ENCODE measurements at places on chromosomes 6 and 20.

DNA sequence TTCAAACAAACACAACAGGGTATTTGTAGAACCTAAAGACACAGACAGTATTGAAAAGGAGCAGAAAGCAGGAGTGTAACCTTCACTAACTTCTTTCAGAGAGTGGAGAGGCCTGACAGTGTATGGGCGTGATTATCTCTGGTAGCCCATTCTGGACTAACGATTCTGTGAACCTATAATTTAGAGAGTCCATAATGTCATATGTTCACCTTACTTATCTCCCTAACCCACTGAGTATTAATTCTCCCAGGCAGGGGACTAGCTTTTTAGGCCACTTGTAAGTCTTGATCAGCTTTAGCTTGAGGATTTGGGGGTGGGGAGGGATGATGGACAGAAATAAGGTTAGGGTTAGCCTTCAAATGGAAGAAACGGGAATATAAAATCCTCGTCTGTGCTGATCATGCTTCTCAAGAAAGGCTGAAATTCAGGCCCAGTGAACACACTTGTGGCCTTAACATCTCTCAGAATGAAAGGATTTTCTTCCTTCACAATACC lies 2.8 kb upstream of the PARD6B start:
- H3K27me3 ChIP-seq = no peaks in the 10 kb centered on the region
- H3K27ac ChIP-seq = peak overlapping the region; percentile 94
- peaks cover 6% of the 10 kb centered on the region for H3K36me3 ChIP-seq
- H3K4me1 ChIP-seq = peaks cover 51% of the 10 kb centered on the region
- DNase-seq = peak; percentile 18
- no peak overlapping the region for H3K4me3 ChIP-seq

GRCh38 chr6:147441751-147442150 lies 66.7 kb upstream of the SAMD5 start:
- H3K4me3 ChIP-seq = no peak overlapping the region
- no peak for DNase-seq
- no peaks in the 10 kb centered on the region for H3K36me3 ChIP-seq
- peaks cover 6% of the 10 kb centered on the region for H3K27me3 ChIP-seq
- H3K4me1 ChIP-seq = no peaks in the 10 kb centered on the region

- H3K4me3 ChIP-seq = no peak overlapping the region
- peaks cover 4% of the 10 kb centered on the region for H3K4me1 ChIP-seq
- H3K27ac ChIP-seq = no peak overlapping the region
- DNase-seq = no peak
- H3K27me3 ChIP-seq = no peaks in the 10 kb centered on the region
These were observed 150.1 kb downstream of the HAO1 start for GRCh38 chr20:7790189-7790588.

GRCh38 chr6:72616406-72617015 lies 5.4 kb upstream of the KCNQ5 start:
- DNase-seq = no peak
- H3K27me3 ChIP-seq = no peaks in the 10 kb centered on the region
- no peak overlapping the region for H3K4me3 ChIP-seq
- no peaks in the 10 kb centered on the region for H3K4me1 ChIP-seq

GRCh38 chr6:105263685-105264610 lies 84.1 kb upstream of the POPDC3 start:
- no peak overlapping the region for H3K27ac ChIP-seq
- no peaks in the 10 kb centered on the region for H3K36me3 ChIP-seq
- no peaks in the 10 kb centered on the region for H3K27me3 ChIP-seq

- peak overlapping the region; percentile 90 for H3K4me3 ChIP-seq
- H3K27ac ChIP-seq = peak overlapping the region; percentile 82
- no peak for DNase-seq
- peaks cover 27% of the 10 kb centered on the region for H3K4me1 ChIP-seq
These were observed 608 bp upstream of the EIF2S2 start for GRCh38 chr20:34112600-34113101.

DNA sequence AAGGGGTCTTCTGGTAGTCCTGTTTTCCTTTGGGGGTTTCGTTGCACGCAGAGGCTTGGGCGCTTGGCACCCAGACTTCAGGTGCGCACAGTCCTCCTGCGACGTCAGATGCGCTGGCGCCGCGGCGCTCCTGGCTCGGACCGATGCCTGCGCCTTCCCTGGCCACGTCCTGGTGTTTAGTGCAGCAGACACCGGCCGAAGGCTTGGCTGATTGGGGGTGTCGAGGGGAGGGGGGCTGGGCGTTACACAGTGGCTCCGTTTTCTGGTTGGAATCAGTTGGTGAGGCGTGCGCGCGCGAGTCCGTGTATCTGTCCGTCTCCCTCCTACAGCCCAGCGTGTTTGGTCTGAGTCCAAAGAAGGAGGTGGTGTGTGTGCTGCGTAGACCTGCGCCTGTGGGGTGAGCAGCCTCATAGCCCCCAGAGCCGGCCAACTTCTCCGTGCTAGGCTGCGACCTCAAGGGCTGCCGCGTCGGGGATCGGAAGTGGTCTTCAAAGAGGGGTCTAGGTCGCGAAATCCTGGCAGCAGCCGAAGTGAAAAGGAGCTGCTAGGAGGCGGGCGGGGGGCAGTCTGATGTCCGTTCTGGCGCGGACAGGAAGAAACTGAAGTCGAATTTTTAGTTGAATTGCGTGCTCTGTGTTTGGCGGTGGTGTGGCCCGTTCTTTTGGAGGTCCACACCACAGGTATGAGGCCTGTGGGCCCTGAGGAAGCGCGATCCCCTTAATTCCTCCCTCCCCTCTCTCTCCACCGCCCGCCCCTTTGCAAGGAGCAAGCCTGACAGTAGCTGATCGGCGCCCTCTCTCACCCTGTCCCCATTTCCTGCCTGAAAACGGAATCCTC lies 1.5 kb downstream of the SYNDIG1 start:
- DNase-seq = no peak
- no peak overlapping the region for H3K4me3 ChIP-seq

DNA sequence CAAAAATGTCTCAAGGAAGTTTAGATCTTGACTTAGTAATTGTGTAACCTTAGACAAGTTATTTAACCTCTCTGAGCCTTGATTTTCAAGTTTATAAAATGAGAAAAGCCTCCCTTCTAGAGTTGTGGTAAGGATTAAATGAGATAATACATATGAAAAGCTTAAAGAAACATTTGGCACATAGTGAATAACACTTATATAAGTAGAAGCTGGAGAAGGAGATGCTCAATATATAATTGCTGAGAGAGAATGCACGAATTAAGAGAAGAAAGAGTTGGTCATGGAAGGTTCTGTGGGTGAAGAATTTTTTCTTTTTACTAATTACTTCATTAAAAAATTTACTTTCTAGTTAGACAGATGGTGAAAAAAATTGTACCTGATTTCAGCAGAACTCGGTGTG lies 5.3 kb downstream of the ACSS2 start:
- H3K36me3 ChIP-seq = peaks cover 82% of the 10 kb centered on the region
- peaks cover 16% of the 10 kb centered on the region for H3K4me1 ChIP-seq
- no peaks in the 10 kb centered on the region for H3K27me3 ChIP-seq
- no peak overlapping the region for H3K4me3 ChIP-seq

GRCh38 chr6:147750413-147750812 lies 241.9 kb downstream of the SAMD5 start:
- no peak for DNase-seq
- no peaks in the 10 kb centered on the region for H3K27me3 ChIP-seq
- no peaks in the 10 kb centered on the region for H3K36me3 ChIP-seq

GRCh38 chr20:39029364-39029763 lies 67.2 kb downstream of the DHX35 start:
- H3K4me1 ChIP-seq = peaks cover 14% of the 10 kb centered on the region
- DNase-seq = no peak
- peaks cover 77% of the 10 kb centered on the region for H3K36me3 ChIP-seq
- no peaks in the 10 kb centered on the region for H3K27me3 ChIP-seq
- no peak overlapping the region for H3K4me3 ChIP-seq

Data from RWPE2 (cell line).